ENCODE measurements at places on chromosomes 7 and 10.

DNA sequence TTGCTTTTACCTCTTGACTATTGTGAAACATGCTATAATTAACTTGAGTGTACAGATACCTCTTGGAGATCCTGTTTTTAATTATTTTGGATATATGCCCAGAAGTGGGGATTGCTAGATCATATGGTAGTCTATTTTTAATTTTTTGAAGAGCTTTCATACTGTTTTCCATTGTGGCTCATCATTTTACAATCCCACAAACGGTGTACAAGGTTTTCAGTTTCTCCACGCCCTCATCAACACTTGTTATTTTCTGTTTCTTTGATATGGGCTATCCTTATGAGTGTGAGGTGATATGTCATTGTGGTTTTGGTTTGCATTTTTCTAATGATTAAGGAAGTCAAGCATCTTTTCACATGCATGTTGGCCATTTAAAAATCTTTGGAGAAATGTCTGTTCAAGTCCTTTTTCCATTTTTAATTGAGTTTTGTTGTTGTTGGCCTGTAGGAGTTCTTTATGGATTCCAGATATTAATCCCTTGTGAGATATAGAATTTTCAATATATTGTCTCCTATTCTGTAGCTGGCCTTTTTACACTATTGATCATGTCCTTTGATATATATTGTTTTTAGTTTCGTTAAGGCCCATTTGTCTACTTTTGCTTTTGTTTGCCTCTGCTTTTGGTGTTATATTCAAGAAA, 7.5 kb downstream of the AGK start:
- DNase-seq: no peak

DNA sequence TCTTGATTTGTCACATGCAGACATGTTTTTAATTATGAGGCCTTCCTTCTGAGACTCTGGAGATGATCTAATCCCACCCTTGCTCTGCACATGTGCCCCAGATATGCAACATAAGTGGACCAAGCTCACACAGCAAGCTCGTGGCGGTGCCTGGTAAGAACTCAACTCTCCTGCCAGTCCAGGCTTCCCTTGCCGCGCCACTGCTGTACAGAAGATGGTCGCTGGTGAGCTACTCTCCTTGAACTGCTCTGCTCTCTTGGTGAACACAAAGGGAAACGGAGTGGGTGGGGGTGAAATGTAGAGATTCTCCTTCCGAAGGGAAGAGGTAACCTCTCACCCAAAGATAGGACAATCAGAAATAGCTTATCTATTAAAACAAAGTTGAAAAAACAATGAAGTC, 25.7 kb downstream of the MYOF start:
- DNase-seq: no peak

DNA sequence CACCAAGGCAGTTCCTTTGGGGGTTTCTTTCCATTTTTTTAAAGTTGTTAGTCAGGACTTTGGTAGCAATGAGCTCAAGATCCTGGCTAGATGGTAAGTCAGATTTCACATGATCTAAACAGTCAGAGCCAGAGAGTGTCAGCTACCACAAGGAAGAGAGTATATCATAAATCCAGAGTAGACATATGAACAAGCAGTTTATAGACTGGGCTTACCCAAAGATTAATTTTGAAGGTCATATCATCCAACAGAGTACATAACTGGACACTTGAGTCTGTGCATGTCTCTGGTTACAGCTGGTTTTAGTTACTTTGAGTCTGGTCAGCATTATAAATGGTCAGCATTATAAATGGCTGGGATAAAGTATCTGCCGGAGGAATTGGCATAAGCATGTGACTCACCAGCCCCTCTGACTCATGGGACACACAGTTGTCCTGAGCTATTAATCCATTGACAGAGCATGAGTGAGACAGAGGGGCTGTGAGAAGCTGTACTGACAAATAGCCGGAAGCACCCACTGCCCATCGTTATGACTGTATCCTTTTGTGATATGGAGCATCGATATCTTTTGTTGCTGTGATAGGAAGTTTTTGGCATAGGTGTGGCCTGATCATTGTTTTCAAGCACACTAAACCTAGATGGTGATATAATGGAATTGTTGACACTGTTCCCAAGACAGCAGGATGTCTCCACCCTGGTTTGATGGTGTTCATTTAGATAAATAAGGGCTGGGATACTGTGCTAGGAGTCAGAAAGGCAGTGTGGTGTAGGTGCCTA, 19.3 kb downstream of the PPP1R3C start:
- DNase-seq: no peak

GRCh38 chr7:150738591-150739001, 1.4 kb downstream of the GIMAP5 start:
- no peak for DNase-seq

GRCh38 chr10:7948371-7949000, 106.0 kb upstream of the GATA3 start:
- DNase-seq: no peak

DNA sequence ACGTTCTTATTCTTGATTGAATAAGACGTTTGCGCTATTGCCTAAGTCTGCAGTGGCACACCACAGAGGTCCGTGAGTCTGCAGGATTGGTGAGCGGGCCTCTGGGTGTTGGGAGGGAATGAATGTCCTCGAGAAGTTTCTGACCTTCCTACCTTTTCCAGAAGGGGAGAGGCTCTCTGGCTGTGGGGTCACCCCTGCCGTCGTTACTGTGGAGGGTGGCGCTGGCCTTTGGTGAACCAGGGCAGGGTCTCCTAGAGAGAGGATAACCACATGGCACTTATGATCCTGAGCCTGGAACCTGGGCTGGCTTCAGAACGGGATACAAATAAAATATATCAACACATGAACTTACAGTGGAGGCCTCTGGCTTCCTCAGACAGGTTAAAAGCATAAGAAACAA, 13.8 kb downstream of the IL15RA start:
- DNase-seq: no peak

- DNase-seq: no peak
Measured at GRCh38 chr7:128056901-128057300, 25.7 kb upstream of the LRRC4 start.

DNA sequence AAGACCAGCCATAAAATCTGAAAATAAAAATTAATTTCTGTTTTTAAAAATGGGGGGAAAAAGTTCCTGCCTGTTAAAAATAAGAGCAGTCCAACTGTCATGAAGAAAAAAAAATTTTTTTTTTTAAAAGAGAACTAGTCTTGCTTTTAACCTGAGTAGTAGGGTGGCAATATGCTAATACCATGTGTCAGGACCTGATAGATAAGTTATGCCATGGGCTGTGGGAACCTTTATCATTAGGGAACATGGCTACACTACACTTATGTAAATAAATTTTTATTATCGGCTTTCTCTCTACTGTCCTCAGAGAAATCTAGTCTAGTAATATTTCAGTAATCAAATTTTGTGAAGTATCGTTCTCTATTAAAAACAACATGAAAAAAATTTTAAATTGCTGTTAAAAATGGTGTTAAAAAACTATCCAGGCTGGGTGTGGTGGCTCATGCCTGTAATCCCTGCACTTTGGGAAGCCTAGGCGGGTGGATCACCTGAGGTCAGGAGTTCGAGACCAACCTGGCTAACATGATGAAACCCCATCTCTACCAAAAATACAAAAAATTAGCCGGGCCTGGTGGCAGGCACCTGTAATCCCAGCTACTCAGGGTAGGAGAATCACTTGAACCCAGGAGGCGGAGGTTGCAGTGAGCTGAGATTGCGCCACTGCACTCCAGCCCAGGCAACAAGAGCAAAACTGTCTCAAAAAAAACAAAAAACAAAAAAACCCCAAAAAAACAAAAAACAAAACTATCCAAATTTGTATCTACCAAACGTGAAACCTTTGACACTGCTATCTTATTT, 20.7 kb downstream of the NT5C3A start:
- DNase-seq: no peak

GRCh38 chr7:139588632-139589031, 65.1 kb downstream of the CLEC2L start:
- DNase-seq: no peak

DNA sequence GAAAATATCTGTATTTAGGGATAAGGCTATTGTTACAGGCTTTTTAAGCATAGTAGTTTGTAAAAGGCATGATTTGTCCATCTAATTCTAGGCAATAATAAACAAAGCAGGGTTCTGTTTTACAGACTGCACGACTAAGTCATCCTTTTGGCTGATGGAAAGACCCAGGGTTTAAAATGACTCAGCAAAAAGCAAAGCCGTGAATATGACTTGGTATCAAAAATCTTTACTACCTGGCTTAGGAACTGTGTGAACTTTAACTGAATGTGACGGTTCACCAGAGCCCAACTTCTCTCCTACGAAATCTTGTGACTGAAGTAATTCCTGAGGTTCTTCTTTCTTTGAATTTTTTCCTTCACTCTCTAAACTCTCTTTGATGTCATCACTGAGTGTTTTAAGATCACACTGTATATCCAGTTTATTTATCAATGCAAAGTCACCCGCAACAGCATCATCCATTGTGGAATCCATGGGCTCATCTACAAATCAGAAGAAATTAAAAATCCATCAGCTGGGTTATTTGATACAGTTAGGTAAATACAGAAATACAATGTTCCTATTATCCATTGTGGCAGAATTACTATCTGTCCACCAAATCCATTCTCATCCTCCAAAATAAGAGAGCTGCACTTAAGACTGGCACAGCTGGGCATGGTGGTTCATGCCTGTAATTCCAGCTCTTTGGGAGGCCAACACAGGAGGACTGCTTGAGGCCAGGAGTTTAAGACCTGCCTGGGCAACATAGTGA, 17.0 kb downstream of the ATE1 start:
- no peak for DNase-seq

DNA sequence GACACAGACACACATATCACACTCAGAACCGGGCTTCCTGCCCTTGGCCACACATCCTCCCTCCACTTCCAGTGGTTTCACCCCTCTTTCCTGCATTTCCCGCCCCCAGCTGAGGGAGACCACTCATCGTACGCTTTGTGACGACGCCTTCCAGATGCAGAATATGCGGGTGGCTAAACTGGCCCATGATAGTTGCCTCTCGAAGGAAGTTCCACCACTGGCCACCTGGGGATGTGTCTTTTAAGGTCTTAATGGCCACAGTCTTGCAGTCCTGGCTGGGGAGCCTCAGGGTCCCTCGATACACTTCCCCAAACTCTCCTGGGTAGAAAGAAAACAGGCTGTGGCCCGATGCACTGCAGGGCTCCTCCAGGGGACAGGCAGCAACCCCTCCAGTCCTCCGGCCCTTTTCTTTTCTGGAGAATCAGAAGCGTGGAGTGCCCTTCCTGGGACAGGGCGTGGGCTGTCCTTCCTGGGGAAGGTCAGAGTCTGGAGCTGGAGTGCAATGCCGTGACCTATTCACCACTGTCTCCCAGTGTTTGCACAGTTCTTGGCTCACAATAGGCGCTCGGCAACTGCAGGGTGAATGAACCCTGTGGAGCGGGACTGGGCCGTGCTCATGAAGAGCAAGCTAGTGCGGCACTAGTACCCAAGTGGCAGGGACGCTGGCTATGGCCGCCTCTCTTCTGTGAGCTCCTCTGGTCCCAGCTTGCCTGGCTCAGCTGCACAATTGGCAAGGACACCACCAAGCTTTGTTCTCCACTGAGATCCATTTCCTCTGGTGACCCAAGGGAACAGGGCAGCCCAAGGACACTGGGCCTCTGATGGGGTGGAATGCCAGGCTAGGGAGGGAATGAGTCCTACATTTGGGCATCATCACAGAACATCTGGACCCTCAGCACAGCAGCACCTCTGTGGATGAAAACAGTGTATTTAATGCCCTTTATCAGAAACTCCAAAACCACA, 13.2 kb downstream of the EPHA1 start:
- DNase-seq: no peak

GRCh38 chr10:117539903-117540639, 2.5 kb upstream of the EMX2 start:
- DNase-seq: no peak

GRCh38 chr7:157851501-157852067, 514.8 kb downstream of the DNAJB6 start:
- DNase-seq: peak; percentile 84

DNA sequence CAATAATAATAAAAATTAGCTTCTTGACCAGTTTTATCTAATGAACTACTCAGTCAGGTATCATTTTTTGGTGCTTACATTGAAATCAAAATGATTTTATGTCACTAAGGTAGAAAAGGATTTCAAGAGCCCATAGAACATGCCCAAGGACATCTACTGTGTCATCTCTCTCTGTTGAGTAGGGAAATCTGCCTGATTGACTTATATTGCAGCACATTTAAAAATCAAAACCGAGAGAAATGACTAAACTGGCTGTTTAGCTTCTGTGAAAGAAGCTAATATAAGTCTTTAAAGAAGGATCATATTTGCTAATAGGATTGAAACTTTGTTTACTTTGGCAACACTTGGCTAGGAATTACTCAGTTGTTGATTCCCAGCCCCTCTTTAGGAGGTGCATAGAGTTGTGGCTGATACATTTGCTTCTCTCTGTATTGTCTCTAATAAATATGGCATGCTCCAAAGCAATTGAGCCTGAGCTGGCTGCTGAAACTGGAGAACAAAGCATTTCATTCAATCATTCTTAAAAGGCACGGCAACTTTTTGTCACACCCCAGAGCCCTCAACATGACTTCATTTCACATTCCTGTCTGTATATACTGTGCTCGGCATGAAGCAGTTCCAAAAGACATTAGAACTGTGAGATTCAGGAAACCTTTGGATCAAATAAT, 1096.9 kb upstream of the POT1 start:
- DNase-seq: no peak

DNA sequence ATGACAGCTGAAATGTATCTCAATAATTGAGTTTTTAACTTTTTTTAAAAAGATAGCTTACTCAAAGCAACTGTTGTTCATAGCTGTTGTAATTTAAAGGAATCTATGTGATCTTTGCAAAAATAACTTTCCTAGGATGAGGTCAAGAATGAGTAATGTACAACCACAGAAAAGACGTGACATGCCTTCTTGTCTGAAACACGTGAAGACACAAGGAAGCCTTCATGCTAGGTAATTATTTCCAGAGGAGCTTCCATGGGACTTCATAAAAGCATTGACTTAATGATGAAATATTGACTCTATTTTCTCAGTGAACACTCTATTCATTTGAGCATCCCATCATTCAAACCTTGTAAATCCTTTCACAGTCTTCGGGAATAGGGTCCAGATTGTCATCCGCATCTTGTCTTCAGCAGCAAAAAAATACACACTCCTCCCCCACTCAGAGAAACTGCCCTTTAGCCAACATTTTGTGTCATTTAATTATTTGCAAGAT, 528.0 kb downstream of the NRG3 start:
- DNase-seq: no peak

DNA sequence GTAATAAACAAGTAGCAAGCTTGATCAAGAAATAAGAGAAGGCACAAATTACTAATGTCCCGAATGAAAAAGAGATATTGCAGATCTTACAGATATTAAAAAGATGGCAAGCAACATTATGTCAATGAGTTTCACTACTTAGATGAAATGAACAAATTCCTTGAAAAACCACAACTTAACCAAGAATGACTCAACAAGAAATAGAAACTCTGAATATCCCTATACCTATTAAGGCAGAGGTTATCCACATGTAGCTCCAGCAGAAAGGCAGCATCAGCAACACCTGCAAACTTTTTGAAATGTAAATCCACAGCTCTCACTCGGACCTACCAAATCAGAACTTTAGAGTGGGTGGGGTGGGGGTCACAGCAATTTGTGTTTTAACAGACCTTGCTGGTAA, 33.6 kb downstream of the PDE1C start:
- DNase-seq: no peak

- no peak for DNase-seq
Measured at GRCh38 chr10:98296524-98296923, 28.5 kb upstream of the LOXL4 start.
